Activated T-cell treated with anti-CD3 and anti-CD28 coated beads, Interleukin-2, amount 50 U/mL, for 48 hours (primary cell): ENCODE measurements at places on chromosomes 13 and 19.

DNA sequence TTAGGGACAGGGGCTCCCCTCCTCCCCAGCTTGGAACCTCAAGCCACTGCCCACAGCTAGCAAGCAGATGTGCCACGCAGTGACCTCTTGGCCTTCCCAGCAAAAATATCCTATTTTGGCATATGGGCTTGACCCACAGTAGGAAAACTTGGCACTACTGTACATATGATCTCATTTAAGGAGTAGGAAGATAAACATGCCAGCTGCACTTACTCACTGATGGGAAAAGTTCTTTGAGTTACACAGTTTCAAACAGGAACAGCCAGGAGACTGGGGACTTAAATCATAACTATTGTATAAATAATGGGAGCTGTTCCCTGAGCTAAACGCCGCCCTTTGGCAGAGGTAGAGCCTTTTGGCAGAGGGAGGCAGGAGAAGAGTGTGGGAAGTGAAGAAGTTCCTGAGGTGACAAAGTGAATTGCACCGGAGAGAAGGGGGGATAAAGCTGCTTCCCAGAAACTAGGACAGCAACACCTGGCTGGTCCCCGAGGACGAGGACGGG, 6.1 kb downstream of the SACS start:
- DNase-seq: no peak

GRCh38 chr13:75316427-75316826, 165.5 kb downstream of the TBC1D4 start:
- DNase-seq: no peak

DNA sequence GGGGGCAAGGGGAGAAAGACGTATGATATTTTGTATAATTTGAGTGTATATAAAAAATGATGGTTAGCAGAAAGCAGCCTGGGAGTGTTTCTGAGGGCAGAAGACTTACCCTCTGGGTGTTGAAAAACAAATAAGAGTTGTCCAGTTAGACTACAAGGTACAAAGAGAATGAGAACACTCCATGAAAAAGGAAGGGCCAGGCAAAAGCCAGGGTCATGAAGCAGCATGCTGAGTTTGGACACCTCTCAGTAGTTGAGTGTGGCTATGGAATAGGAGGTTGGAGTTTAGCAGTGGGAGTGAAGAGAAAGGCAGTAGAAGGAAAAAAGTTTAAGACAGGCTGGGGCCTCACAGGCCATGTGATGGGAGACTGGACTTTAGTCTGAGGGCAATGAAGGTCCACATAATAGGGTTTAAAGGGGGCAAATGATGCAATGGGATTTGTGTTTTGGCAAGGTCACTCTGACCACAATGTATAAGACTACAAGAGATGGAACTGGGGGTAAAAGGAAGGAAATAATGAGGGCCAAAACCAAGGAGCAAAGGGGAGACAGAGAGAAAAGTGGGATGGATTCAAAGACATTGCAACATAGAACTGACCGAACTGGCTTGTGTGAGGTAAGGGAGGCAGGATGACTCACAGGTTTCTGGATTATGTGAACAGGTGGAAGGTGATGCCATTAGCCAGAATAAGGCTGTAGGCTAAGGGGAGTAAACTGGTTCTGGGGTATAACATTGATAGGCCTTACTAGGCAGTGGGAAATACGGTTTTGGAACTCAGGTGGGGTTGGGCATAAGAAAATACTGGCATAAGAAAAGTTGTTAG, 76.6 kb downstream of the SERP2 start:
- DNase-seq: no peak

DNA sequence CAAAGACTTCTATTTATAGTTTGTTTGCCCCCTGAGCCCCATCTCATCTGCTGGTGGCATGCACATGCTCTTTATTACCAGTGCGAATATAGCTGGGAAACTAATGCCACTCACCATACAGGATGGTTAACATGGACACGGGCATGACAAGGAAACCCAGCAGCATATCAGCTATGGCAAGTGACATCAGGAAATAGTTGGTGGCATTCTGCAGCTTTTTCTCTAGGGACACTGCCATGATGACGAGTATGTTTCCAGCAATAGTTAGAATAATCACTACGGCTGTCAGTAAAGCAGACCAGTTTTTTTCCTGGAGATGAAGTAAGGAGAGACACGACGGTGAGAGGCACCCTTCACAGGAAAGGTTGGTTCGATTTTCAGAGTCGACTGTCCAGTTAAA, 1.5 kb downstream of the HTR2A start:
- DNase-seq: no peak

DNA sequence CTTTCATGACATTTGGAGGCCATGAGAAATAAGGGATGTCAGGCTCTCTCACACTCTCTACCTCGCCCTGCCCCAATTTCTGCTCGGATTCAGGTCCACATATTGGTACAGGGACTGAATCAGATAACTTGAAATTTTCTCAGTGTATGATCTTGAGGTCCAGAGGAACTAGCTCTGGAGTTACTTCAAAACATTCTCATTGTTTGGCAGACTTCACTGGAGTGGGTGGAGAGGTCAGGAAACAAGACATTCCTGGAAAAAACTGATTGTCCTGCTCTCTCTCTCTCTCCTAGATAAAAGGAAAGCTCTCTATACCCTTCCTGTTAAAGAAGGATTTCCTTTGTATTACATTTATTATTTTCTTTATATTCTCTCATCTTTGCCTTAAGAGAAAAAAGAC, 428.1 kb upstream of the DACH1 start:
- DNase-seq: no peak

DNA sequence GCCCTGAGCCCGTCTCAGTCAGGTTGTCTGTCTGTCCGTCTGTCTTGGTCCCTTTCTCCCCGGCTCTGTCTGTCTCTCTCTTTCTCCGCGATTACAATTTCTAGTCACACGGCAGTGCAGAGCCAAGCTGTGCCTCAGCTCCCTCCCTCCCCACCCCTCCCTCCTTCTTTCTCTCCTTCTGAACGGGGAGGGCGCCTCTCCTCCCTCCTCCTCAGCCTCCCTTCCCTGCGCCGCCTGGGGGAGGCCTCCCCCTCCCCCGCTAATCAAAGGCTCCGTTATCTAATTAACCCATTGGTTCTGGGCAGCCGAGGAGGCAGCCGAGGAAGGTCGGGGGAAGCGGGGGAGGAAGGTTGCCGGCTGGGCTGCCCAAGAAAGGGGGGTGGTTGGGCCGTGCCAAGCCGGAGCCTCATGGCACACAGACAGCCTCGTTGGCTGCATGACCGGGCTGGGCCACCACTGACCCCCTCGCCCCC, 16.5 kb downstream of the LRRC4B start:
- no peak for DNase-seq

GRCh38 chr13:79336966-79337365, 69.1 kb downstream of the RBM26 start:
- DNase-seq: no peak

DNA sequence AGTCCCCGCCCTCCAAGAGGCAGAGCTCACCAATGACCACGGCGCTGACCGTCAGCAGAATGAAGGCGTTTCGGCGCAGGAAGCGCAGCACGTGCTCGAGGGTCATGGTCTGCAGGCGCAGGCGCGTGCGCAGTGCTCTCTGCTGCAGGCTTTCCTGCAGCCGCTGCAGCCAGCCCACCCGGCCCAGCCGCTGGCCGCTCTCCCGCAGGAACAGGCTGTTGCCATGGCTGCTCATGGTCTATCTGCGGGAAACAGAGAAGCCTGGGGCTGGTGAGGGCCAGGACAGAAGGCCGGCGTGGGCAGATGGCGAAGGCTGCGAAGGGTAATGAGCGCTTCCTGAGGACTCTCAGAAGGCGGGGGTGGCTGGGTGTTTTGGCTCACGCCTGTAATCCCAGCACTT, 7.0 kb downstream of the SLC1A6 start:
- DNase-seq: no peak

DNA sequence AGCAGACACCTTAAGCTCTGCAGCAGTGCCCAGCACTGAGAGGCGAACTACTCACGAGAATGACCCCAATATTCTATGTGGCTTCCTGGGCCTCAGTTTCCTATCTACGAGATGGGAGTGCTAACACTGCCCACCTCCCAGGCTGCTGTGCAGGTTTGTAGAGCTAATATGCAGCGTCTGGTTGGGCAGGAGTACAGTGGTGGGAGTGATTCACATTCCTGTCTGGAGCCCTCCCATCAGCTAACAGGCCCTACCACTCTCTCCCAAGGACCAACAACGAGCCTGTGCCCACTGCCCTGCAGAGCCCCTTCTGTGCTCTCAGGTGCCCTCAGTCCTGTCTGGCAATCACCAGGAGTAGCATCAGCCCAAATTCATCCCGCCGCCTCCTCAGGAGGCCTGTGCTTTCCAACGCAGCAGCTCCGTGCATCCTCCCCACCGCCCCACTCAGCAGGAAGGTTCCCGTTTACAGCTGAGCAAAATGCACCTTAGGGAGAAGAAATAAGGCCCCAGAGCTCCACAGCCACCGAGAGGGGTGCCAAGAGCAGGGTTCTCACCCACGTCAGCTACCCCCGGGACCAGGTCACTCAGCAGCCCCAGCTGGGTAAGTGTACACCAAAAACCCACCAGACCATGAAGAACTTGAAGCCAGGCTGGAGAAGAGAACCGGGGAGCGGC, 6.6 kb downstream of the AKT2 start:
- DNase-seq: no peak

DNA sequence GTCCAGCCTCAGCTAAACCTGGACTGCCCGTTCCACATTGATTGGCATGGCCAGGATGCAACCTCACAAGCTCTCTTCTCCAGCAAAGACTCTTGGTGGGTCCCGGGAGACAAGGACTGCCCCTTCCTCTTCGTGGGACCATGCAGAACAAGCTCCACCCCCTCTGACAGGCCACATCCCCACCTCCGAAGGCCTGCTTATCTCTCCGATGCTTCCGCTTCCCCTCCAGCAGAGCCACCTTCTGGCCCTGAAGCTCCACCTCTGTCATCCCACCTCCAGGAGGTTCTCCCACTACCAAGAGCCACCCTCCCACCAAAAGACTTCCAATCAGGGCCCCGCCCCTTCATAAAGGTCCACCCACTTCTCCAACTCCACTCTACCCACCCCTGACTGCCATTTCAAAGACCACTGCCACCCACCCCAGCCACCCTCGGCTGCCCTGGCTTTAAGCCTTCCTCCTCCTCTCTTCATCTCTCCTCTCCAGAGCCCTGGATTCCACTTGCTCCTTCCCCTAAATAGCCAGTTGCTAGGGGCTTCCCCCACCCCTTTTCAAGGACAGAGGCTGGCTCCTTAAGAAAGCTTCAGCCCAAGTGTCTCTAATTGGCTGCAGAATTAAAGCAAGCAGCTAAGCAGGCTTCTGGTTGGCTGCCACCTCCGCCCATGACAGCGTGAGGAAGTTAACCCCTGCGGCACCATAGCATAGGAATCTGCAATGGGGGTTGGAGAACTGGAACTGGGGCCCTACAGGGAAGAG, 9.9 kb downstream of the LRFN1 start:
- no peak for DNase-seq

DNA sequence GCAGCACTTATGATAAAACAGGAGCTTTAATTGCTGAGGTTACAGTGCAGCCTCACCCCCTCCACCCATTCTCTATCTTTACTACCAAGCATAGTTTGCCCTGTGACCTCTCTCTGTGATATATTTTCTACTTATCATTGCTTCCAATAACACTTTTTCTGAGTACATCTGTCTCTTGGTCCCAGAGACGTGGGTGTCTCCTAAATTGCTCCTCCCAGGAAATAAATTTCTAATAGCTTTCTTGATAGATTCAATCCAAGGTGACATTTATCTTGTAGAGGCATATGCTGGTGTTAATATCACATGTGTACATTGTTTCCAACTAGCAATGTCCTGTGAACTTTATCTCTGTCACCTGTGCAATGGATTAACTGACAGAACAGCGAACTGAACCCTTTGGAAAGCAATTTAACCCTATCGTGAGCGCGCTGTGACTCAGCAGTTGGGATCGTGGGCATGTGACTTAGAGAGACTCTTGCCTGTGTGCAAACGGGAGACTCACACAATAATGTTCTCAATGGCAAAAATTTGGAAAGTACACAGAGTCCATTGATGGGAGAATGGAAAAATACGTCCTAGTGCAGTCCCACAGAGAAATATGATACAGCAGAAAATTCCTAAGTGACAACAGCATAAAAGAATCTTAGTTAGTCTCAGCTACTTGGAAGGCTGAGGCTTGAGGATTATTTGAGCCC, 7.0 kb upstream of the MAP2K2 start:
- no peak for DNase-seq

GRCh38 chr13:97901716-97902115, 51.8 kb upstream of the IPO5 start:
- DNase-seq: no peak

DNA sequence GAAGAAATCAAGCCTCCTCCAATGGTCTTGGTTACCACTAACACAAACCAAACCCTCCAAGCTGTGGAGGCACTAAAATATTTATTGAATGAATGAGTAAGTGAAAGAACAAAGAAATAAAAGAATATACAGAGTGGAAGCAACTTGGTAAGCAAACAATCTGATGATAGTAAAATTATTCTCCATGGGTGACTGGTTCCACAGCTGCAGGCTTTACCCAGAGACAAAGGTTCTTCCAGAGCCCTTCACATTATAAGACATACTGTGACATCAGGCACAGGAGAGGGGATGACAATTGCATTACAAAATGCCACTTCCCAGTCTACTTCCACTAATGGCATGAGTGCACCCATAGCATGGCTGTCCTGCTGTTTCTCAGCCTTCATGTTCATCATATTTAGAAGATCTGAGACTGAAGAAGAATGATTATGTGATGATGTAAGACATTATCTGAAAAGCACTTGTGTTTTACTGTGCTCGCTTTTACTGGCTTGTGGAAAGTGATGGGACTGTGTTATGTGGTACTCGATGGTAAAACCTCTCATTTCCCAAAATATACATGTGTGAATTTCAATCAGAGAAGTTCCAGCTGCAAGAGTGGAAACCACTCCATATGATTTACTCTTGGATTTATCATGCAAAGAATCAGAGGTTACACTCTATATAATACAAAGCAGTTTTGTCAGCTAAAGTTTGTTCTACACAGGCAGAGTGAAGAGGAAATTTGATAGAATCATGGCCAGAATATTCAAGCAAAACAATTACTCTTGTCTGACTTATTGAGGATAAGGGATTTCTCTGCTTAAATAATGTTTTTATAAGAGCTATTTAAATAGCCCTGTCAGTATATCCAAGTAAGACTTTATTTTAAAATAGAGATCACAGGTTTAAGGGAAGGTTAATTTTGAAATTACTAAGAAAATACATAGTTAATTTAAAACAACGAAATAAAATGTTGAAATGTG, 220.2 kb upstream of the NBEA start:
- DNase-seq: no peak

- no peak for DNase-seq
These were observed 92.7 kb downstream of the TSHZ3 start for GRCh38 chr19:31256593-31256960.

- DNase-seq: no peak
These were observed 65.1 kb downstream of the FLT1 start for GRCh38 chr13:28429685-28430290.
